ENCODE measurements at places on chromosomes 16 and 17.

GRCh38 chr16:87230571-87230970 lies 86.6 kb downstream of the C16orf95 start:
- DNase-seq: no peak

DNA sequence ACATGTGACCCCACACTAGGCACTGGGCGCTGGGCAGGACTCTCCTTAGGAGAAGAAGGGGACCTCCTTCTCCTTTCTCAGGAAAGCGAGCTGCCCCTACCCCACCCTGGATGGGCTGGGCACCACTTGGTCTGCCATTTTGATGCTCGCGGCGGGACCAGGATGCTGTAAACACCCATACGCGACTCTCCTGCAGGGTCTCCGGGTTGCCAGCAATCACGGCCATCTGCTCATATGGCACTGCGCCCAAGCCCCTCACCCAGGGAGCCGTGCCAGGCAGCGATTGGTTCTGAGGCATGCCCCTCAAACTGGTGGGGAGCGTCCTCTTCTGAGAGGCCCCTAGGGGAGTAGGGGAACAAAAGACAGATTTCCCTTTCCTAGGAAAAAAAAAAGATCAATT lies 99.0 kb downstream of the C16orf78 start:
- no peak for DNase-seq

DNA sequence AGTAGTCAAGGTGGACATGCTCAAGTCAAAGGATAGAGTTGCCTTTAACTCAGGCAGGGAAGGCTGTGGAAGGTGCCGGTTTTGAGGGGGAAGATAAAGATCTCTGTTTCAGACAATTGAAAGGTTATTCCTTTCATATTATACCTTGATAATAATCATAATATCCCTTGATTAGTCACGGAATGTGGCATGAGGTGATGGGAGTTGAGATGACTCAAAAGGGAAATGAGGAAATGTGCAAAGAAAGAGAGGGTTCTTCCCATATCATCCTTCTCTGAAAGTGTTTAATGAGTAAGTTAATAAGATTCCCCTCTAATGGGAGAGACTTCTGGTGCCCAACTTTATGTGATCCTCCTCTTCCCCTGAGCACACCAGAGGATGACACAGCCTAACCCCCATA lies 43.1 kb upstream of the HS3ST2 start:
- DNase-seq: no peak

GRCh38 chr17:27975146-27976011 lies 67.1 kb upstream of the NLK start:
- DNase-seq: no peak

- DNase-seq: no peak
These were observed 9.4 kb upstream of the SLC6A4 start for GRCh38 chr17:30244853-30245385.

GRCh38 chr16:67843343-67843765 lies 1.2 kb downstream of the THAP11 start:
- DNase-seq: no peak

GRCh38 chr16:30927789-30928378 lies 4.5 kb downstream of the FBXL19 start:
- no peak for DNase-seq

GRCh38 chr17:56629531-56630075 lies 36.1 kb downstream of the NOG start:
- no peak for DNase-seq

DNA sequence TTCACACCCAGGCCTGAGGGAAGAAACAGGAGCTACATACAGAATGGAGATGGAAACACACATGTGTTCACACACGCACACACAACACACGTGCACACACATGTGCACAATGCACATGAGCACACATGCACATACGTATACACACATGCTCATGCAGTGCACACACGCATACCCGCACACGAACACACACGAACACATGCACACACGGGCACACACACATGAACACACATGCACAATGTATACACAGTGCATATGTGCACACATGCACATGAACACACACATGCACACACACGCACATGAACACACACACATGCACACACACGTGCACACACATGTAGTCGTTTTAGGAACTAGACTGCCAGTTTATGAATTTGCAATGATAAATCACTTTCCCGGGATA lies 49.3 kb upstream of the CDR2 start:
- DNase-seq: no peak

DNA sequence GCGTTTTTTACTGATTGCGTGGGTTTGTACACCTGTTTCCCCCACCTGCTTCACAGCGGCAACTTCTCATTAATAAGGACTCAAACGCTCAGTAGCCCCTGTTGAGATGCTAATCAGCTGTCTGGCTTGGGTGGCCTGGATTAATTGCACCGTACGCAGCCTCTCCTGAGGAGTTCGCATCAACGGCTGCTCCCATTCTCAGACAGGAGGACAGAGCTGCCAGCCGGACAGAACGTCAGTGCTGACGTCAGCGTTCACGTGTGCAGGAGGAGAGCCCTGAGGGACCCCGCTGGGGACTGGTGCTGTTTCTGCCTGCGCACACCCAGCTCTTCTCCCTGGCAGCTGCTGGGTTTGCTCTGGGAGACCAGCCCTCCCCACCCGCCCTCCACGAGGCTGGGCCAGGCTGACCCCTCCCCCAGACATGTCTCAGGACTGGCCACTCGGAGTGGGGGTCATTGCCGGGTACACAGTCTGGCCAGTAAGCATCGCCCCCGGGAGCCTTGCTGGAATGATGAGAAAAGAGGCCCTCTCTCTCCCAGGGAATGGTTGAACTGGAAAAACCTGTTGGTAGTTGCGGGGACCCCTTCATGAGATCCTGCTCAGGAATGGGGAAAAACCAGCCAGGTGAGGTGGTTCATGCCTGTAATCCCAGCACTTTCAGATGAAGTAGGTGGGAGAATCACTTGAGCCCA lies 5.7 kb upstream of the BANP start:
- DNase-seq: no peak

DNA sequence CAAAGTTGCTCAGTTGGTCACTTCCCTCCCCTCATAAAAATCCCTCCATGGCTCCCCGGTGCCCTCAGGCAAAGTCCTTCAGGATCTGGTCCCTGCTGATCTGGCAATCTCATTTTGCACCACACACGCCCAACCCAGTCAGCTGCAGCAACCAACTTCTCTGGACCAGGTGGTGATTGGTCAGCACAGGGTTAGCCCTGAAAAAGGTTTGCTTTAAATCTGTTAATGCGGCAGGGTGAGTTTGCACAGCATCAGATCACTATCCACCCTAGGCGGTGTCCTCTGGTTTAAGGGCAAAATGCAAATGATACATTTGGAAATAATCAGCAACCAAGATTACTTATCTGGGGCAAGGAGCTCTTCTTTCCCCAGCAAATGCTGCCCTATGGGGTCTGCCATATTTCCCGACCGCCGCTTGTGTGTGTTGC lies 42.9 kb upstream of the TNRC6C start:
- DNase-seq: no peak

DNA sequence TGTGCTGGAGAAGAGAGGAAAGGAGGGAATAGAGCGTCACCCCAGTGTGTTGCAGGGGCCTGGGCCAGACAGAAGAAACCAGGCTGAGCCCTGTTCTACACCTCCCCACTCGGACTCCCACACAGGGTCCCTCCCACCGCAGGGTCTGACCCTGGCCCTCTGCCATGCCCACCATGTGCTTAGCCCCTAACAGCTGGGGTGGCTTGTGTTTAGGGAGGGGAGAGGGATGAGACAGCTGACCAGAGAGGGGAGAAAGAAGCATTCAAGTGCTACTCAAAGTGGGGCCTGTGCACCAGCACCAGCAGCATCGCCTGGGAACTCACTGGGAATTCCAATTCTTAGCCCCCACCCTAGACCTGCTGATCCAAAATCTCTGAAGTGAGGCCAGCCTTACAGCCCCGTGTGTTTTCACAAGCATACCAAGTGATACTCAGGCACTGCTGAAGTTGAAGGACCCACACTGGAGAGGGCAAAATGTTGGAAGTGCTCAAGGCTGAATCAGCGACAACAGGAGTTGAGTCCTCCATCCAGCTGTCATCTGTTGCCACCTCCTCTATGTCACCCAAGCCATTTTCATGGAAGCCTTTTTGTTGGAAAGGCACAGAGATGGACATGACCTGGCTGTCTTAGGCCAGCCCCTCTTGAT lies 47.0 kb downstream of the FZD2 start:
- DNase-seq: no peak

DNA sequence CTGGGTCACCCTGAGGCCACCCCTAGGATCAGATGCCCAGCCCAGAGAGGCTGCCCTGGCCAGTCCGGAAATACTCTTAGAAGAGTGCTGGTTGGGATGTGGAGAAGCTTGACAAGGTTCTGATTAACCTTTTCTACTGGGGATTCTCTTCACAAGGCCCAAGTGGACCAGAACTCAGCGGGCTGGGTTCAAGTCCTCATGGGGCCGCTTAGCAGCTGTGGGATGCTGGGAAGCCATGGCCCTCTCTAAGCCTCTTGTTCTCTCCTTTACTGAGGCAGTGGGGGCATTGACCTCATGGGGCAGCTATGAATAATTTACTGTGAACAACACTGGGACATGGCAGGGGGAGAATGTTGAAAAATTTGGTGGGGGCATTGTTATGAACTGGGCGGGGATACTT lies 92.8 kb downstream of the CYLD start:
- no peak for DNase-seq

DNA sequence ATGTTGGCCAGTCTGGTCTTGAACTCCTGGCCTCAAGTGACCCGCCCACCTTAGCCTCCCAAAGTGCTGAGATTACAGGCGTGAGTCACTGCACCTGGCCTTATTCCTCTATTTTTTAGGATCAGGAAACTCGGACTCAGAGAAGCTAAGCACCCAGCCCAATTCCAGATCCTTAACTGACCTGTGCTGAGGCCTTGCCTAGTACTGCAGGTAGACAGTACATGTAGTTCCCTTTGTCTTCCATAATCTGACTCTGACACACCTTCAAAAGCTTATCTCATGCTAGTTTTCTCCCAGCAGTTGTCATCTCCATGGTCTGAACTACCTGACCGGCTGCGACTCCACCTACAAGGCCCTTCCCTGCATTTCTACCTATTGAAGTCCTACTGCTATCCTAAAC lies 65.7 kb upstream of the AXIN2 start:
- no peak for DNase-seq

GRCh38 chr17:11264183-11264871 lies 23.3 kb downstream of the SHISA6 start:
- no peak for DNase-seq

DNA sequence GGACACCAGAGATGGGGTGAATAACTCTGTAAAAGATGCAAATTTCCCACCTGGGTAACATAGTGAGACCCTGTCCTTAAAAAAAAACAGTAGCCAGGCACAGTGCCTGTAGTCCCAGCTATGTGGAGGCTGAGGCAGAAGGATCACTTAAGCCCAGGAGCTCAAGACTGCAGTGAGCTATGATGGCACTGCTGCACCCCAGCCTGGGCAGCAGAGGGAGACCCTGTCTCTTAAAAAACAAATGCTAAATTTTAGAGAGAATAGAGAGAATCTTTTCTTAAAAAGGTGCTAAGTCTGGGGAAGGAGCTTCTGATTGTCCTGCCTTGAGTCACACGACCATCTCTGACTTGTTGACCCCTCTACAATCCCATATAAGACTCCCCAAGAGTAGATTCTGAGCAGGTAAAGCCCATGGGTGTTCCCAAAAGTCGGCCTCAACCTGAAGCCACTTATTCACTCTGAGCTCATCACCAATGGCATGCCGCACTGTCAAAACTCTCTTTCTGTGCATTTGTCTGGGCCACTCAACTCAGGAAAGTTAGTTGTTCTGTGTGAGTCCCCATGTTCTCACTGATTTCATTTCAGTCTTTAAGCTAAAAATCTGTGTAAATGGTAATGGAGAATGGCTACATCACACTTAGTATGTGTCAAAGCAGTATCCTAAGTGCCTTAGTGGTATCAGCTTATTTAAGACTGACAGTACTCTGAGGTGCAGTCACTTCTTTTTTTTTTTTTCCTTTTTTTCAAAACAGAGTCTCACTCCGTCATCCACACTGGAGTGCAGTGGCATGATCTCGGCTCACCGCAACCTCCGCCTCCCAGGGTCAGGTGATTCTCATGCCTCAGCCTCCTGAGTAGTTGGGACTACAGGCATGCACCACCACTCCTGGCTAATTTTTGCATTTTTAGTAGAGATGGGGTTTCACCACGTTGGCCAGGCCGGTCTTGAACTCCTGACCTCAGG lies 41.6 kb downstream of the PRKCB start:
- no peak for DNase-seq

DNA sequence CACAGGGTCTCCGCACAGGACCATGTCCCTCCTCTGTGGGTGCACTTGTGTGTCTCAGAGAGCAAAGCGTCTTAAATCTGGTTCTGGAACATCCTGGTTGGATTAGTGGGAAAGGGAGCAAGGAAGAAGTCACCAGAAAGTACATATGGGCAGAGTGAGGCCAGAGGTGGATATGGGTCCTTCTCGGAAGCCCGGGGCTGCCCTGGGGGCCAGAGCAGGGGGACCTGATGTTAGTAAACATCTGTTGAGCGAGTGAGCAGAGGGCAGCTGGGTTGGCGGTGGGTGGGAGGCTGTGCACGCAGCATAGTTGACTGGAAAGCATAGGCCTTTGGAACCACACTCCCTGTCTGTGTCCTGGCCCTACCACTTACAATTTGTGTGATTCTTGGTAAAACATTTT lies 22.7 kb downstream of the UNC13D start:
- no peak for DNase-seq

DNA sequence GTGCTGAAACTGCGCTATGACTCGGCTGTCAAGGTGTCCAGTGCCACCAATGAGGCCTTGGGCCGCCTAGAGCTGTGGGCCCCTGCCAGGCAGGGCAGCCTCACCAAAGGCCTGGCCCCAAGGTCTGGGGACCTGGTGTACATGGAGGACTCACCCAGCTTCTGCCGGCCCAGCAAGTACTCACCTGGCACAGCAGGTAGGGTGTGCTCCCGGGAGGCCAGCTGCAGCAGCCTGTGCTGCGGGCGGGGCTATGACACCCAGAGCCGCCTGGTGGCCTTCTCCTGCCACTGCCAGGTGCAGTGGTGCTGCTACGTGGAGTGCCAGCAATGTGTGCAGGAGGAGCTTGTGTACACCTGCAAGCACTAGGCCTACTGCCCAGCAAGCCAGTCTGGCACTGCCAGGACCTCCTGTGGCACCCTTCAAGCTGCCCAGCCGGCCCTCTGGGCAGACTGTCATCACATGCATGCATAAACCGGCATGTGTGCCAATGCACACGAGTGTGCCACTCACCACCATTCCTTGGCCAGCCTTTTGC lies 25.0 kb downstream of the WNT9B start:
- DNase-seq: no peak

GRCh38 chr17:66371561-66371960 lies 69.1 kb downstream of the PRKCA start:
- no peak for DNase-seq

DNA sequence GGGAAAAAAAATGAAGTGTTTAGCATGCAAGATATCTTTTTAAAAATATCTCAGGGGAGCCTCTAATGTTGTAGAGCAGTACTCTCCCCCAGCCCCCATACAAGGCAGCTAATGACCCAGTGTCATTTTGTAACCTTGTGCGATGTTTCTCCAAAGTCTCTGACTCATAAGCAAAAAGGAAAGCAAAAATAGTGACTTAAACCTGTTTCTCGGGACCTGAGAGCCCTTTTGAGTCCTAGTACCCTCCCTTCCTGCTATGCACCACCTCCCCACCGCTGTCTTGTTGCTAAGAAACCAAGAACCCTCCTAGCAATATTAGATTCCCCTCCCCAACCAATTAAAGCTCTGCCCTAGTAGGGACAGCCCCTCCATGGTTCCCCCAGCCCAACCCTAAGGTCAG lies 2.8 kb downstream of the MYCBPAP start:
- DNase-seq: no peak
